B cell (primary cell): ENCODE measurements at places on chromosomes 13 and 19. TPM values are rescaled to one million over a fixed set of nuclear protein-coding genes. Genes with fewer than 3 reads are reported as not detected.
A peak's percentile ranks its signal among the peaks of the same experiment; 100 is the strongest.

DNA sequence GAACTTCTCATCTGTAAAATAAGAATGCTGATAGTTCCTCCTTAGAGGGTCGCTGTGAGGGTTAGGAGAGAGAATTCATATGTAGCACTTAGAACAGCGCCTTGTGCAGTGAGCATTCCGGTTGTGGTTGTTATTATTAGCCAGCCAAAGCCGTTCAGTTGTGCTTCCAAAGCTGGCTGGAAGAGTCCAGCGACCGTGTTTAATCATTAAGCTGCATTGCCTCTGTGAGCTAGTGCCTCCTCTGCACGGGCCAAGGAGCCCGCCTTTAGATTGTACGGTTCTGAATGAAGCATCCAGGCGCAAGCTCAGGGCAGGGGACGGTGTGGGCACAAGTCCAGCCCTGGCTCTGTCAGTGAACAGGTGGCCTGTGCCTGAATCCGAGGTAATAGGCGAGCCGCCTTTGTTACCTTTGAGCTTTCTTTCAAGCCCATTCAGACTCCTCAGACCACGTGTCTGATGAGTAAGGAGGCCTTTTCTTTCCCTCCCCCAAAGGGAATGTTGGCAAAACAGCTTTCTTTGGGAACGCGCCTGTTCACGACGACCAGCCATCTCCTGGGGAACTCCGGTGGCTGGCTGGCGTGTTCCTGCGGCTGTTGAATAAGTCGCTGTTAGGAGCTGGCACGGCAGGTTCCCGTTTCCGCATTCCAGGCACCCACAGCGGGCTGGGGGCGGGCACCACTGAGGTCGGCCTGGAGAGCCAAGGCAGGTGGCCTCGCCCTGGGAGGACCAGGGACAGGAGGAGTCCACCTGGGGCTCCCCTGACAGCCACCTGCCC lies 25.1 kb downstream of the SIPA1L3 start:
- H3K4me1 ChIP-seq = peaks cover 86% of the 10 kb centered on the region
- H3K36me3 ChIP-seq = peaks cover 28% of the 10 kb centered on the region
- peak overlapping the region; percentile 85 for H3K27ac ChIP-seq
- peak overlapping the region; percentile 38 for H3K4me3 ChIP-seq
- peak; percentile 72 for DNase-seq

GRCh38 chr19:47489072-47489914 lies 5.3 kb upstream of the KPTN start:
- no peaks in the 10 kb centered on the region for H3K27me3 ChIP-seq
- peaks cover 30% of the 10 kb centered on the region for H3K4me1 ChIP-seq
- no peaks in the 10 kb centered on the region for H3K36me3 ChIP-seq
- H3K4me3 ChIP-seq = no peak overlapping the region

DNA sequence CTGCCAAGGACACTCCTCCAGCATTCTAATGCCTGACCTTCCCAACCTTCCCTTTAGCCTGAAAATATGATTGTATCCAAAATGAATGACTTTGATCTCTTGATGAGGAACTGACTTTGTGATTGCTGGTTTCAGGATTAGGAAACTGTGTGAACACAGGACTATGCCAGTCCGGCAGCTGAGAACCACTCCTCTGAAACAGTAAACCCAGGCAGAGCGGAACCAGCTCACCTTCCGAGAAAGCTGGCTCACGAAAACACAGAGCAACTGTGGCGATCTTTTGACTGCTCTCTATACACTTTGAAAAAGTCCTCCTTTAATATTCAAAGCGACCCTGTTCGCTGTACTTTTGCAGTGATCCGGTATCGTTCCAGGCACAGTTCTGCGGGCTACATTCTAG lies 258.8 kb upstream of the IRS2 start:
- H3K36me3 ChIP-seq = no peaks in the 10 kb centered on the region
- H3K27me3 ChIP-seq = no peaks in the 10 kb centered on the region
- no peak overlapping the region for H3K27ac ChIP-seq
- no peak for DNase-seq
- H3K4me3 ChIP-seq = no peak overlapping the region
- no peaks in the 10 kb centered on the region for H3K4me1 ChIP-seq

DNA sequence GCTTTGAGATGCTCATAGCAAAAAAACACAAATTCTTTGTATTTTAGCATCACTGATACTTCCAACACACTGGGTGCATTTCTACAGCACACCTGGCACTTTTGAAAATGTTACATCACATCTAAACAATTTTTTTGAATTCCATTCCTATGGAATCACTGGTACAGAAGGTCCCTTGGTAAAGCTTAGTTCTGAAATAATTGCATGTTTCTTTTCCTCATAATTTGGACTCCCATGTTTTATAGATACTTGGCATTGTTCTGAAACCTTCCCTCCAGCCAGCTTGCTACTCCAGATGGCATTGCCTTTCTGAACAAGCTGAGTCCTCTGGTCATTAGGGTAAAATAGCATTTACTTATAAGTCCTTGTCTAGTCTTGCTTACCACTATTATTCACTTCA lies 481.3 kb upstream of the GPC6 start:
- DNase-seq = no peak
- H3K36me3 ChIP-seq = no peaks in the 10 kb centered on the region
- no peaks in the 10 kb centered on the region for H3K4me1 ChIP-seq
- no peak overlapping the region for H3K27ac ChIP-seq

DNA sequence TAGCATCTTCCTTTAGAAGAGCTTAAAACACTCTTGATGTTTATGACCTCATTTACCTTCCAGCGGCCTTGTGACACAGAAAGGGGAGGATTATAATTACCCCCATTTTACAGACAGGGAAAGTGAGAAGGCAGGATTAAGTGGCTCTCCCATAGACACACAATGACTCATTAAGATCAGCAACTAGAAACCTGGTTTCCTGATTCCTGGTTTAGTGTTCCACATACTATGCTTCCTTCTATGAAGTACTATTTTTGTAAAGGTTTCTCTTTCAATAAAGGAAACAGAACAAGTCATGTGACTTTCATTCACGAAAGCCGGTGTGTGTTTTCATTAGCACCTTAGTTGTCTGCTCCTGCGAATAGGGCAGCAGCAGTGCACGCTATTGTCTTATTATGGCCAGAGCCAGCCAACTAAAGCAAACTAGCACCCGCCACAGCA lies 8.3 kb downstream of the IRS2 start:
- H3K4me1 ChIP-seq = peaks cover 25% of the 10 kb centered on the region
- no peaks in the 10 kb centered on the region for H3K27me3 ChIP-seq
- H3K27ac ChIP-seq = no peak overlapping the region
- no peak overlapping the region for H3K4me3 ChIP-seq
- no peaks in the 10 kb centered on the region for H3K36me3 ChIP-seq
- no peak for DNase-seq

- no peak overlapping the region for H3K4me3 ChIP-seq
- H3K27me3 ChIP-seq = peaks cover 54% of the 10 kb centered on the region
- no peaks in the 10 kb centered on the region for H3K36me3 ChIP-seq
- DNase-seq = no peak
- H3K27ac ChIP-seq = no peak overlapping the region
Observed at GRCh38 chr13:20126541-20127261, 34.2 kb downstream of the GJA3 start.

DNA sequence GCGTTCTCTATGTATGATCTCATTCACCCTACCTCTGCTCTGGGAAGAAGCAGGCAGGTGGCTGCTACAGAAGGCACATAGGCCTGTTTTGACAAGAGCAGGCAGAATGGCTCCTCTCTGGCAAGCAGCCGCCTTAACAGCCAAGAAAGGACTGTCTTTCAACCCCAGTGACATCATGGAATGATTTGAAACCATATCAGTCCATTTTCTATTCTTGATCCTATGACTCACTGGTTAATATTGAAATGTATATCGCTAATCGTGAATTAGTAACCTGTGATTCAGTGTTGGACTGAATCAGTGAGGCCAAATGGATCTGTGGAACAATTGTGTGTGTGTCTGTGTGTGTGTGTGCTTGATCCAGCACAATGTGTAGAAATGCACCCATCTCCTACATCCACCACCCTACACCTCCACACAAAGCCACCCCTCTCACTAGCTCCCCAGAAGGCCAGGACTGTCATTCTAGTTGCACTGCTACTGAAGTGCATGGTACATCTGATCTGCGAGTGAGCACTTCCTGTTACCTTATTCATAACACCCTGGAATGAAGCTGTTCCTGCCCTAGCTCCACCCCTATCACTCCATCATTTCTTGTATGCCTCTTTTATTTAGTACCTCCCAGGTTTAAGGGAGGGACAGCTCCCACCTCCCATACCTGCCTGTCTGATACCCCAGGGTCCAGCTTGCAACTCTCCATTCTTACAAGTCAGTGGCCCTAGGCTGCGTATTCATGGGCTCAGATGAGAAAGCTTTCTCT lies 460.0 kb downstream of the FOXO1 start:
- no peak overlapping the region for H3K4me3 ChIP-seq
- peak; percentile 78 for DNase-seq
- no peaks in the 10 kb centered on the region for H3K27me3 ChIP-seq
- no peaks in the 10 kb centered on the region for H3K36me3 ChIP-seq

DNA sequence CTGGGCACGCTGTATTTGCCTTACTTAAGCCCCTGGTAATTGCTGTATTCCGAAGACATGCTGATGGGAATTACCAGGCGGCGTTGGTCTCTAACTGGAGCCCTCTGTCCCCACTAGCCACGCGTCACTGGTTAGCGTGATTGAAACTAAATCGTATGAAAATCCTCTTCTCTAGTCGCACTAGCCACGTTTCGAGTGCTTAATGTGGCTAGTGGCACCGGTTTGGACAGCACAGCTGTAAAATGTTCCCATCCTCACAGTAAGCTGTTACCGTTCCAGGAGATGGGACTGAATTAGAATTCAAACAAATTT lies 676 bp downstream of the BRCA2 start:
- no peak for DNase-seq
- peak overlapping the region; percentile 99 for H3K27ac ChIP-seq
- peak overlapping the region; percentile 79 for H3K4me3 ChIP-seq
- H3K27me3 ChIP-seq = no peaks in the 10 kb centered on the region

The OR7C1 gene
- not detected in 2 replicates for total RNA-seq

The RCBTB2 gene
- total RNA-seq = 2.7 and 3.7 TPM in 2 replicates

The C3 gene
- 0.47 and 2.0 TPM in 2 replicates for total RNA-seq
